Ascending aorta (tissue), 2 donors: ENCODE measurements at places on chromosomes 2 and 18. TPM values are rescaled to one million over a fixed set of nuclear protein-coding genes. Genes with fewer than 3 reads are reported as not detected.

CNDP2 gene
- total RNA-seq = 33.5 TPM

ZBTB7C gene
- 8.1 TPM for total RNA-seq

DNA sequence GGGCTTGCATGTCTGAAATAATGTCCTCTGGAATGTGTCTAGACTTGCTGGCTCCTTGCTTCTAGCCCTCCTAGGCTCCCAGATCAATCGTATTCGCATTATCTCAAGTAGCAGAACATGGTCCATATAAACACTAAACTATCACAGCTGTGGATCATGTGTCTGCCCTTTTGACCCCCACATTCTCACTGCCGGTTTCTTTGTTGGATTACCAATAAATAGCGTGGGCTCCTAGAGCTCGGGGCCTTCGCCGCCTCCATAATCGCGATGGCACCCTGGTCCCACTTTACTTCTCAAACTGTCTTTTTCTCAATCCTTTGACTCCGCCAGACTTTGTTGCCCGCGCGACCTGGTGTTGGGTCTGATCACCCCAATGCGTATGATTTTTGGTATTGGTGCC lies 6.3 kb upstream of the SCYGR8 start:
- H3K4me1 ChIP-seq = no peaks in the 10 kb centered on the region
- H3K36me3 ChIP-seq = no peaks in the 10 kb centered on the region
- no peaks in the 10 kb centered on the region for H3K27me3 ChIP-seq
- no peak overlapping the region for H3K4me3 ChIP-seq

DNA sequence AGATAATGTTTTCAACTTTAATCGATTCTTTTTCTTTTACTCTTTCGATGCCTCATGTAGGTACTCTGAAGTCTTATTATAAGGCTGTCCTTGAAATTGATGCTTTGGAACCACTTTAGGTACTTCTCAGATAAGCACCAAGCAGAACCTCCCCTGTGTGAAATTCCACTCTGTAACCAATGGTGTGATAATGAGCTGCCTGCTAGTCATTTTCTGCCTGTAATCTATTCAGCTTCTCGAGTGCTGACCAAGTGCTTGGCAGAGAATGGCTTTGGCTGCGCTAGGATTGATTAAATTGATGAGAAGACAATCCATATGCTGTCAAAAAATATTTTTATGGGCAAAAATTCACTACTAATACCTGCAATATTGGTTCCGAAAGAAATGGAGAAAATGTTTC lies 132.1 kb upstream of the STON1 start:
- no peak overlapping the region for H3K27ac ChIP-seq
- H3K36me3 ChIP-seq = no peaks in the 10 kb centered on the region
- H3K4me1 ChIP-seq = no peaks in the 10 kb centered on the region
- H3K27me3 ChIP-seq = no peaks in the 10 kb centered on the region
